ENCODE measurements at places on chromosomes 1 and 21.

DNA sequence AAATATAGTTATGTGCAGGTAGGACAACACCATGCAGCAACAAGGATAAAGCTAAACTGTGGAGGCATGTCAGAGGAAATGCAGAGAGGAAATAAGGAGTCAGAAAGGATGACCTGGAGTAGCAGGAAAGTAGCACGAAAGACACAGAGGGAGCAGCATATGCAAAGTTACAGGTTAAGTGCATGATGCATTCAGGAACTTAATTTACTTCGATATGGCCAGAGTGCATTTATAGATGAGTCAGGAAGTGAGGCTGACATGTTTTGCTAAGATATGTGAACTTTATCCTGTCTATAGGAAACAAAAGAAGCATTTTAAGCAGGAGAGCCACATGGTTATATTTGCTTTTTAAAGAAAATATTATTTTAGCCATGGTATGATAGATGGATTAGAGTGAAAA lies 15.4 kb upstream of the MUTYH start:
- DNase-seq, result no peak

GRCh38 chr1:117318426-117318825 lies 48.8 kb upstream of the MAN1A2 start:
- DNase-seq, result no peak

DNA sequence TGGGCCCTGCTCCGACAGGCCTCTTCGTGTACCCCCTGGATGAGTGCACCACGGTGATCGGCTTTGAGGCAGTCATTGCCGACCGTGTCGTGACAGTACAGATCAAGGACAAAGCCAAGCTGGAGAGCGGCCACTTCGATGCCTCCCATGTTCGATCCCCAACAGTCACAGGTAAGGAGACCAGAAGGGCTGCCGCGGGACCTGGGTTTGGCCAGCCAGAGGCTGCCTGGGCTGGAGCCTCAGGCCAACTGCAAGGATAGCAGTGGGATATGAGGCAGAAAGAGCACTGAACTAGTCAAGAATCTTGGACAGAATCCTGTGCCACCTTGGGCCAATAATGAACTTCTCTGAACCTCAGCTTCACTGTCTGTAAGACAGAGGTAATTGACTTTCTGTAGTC lies 22.1 kb downstream of the VWA5B1 start:
- DNase-seq, result no peak

DNA sequence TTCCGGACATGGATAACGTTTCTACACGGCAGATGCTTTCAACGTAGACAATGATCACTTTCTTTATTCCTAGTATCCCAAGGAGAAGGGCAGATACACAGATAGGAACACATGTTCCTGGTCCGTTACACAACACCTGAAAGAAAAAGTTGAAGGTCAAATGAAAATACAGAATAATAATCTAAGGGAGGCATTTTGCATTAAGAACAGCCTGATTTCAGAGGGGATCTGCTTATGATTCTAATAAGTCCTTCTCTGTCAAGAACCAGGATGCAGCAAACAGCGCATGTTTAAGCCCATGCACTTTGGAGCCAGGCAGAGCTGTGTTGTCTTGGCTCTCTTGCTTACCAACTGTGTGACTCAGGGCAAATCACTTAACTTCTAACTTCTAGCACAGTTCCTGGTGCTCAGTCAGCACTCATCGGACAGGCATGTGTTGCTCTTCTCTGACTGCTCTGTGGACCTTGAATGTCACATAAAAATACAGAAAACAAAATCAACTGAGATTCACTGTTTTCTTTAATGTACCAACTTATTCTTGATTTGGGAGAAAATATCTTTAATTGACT lies 56.3 kb upstream of the CNN3 start:
- no peak for DNase-seq

Measured in hippocampal formation (tissue), 2 donors.